ENCODE measurements at places on chromosomes 6 and 20.
A peak's percentile ranks its signal among the peaks of the same experiment; 100 is the strongest.

DNA sequence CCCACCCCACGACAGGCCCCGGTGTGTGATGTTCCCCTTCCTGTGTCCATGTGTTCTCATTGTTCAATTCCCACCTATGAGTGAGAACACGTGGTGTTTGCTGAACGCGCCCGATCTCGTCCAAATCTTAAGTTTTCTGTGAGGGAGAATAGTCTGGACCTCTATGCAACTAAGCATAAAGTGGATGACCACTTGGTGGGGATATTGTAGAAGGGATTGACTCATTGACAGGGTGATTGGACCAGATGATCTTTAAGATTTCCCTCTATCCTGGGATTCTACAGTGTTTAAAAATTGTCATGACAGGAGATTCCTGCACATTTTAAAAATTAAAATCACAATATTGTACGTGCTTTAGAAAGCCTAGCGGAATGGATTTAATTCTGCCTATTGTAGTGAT lies 141.3 kb downstream of the TRMT11 start:
- no peak for DNase-seq

DNA sequence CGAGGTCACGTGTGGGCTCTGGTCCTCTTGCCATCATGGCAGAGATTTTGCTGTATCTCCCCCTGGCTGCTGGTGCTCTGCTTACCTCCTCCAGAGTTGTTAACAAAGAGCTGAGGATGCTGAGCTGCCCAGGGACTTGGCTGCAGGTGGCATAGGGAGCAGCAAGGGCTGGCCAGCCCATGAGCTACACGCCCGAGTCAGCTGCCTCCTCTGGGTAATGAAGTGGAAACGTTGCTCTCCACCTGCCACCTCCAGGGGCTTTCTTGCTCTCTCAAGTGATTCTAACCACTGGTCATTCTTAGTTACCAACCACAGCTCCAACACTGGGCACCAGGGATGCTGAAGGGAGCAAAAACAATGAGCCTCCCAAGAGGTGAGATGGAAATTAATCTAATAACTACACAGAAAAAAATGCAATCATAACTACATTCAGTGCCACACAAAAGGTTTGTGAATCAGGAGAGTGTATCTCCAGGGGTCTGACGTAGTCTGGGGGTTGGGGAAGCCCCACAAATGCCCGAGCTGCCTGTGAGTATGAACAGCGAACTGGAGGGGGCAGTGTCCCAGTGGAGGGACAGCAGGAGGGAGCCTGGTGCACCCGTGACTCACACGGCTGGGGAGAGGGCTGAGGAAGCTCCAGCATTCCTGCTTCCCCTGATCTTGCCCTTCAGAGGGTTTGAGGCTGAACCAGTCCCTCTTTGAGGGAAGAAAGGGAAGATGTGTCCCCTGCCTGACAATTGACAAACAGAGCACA lies 78.7 kb downstream of the CDH26 start:
- DNase-seq = no peak

- DNase-seq = no peak
Measured at GRCh38 chr20:3306068-3306467, 67.1 kb upstream of the SLC4A11 start.

DNA sequence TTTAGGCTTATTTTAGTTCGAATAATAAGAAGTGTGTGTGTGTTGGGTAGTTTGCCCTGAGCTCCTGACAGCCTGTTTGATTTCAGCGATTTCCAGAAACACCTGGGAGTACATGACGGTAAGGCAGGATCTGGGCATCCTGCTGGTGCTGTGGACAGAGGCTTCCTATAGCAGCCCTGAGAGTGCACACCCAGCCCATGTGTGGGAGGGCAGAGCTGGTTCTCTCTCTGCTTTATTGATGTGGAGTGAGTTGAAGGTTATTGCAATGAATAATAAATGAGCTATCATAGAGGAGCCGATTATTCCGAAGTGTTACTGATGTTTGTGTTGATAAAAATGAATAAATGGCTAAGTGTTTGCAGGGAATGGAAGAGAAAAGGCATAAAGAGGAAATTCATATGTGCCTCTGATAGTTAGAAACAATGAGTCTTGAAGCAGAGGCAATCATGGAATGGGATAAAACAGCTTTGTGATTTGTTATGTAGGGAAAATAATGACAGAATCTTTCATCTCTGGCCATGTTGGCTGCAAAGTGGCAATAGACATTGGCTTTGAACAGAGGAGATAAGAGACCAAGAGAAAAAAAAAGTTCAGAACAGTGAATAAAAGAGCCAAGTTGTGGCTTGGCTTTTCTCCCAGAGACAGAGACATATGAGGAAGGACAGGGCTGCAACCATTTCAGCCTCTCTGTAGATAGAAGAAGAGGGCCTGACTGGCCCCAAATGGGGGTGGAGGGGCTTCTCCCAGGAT lies 166.2 kb upstream of the CHD6 start:
- DNase-seq = no peak

GRCh38 chr6:95589826-95590570 lies 12.7 kb downstream of the MANEA start:
- no peak for DNase-seq

DNA sequence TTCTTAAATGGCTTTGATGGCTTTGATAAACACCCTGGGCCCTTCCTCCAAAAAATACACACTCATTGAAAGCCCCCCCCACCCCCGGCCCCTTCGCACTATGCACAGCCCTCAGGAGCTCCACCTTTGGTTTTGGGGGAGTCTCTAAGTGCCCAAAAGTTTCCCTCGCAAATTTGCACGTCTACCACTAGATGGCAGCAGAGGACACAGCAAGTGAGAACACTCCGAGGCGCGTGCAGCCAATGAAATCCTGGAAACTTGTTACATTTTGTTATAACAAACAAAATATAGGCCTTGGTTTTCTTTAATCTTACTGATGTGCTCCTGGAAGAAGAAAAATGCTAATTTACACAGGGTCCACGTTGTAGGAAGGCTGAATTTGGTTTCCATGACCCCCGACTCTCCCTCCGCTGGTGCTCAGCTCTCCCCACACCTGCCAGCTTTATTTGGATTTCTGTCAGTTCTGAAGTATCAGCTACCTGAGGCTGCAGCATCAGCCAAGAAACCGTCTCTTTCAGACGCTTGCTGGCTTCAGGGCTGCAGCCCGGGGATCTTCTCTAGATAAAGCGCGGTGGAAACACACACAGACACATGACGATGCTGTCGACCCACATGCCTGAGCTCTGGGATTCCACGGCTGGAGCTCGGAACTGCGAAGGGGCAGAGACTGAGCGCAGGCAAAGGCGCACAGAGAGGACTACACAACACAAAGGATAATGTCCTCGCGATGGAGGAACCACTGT lies 148.3 kb upstream of the RPS6KA2 start:
- DNase-seq = peak; percentile 82

- no peak for DNase-seq
Measured at GRCh38 chr6:53172468-53172803, 23.8 kb upstream of the GCM1 start.

GRCh38 chr6:90266905-90267621 lies 29.6 kb downstream of the BACH2 start:
- DNase-seq = peak; percentile 6

DNA sequence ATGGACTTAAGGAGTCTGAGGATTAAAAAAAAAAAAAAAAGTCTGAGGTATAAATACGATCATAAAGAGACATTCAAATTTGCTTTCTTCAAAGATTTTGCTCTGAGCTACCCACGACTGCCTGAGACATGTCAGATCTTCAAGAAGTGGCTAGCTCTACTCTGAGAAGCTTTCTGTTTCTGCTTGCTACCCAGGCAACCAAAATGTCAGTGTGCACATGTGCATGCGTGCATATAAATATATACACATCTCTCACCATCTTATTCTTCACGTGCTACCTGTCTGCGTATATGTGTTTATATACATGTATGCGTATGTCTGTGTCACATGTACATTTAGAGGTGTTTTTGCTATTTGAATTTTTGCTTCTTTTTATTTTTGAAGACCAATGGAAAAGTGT lies 299.6 kb upstream of the STXBP5 start:
- DNase-seq = no peak

DNA sequence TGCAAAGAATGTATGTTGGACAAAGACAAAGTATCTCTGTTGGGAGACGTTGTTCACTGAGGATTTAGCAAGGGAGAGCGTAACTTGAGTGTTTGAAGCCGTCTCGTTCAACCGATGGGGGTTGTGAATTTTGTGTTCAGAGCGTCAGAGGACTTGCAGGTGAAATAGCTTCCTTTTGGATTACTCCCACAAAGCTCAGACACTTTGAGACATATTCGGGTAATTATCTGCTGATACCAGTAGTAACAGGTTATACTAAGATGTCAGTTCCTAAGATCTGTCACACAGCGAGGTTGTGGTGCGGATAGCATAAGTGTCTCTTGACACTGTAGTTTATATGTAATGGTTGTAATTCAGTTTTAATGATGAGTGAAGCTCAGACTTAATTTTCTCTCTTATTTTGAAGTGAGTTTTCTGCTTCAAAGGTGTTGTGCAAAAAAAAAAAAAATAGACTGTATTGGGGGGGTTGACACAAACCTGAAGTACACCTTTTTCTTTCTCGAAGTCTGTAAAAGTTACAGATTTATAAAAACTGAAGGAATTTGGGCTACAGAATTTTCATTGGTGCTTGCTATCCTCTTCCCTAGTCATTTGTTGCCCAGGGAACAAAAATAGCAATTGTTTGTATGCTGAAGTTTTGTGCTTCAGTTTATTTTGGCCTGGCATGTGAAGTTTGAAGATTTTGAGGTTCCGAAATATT lies 1.7 kb downstream of the ASXL1 start:
- no peak for DNase-seq

GRCh38 chr6:132471787-132472186 lies 41.1 kb downstream of the STX7 start:
- peak; percentile 22 for DNase-seq

- DNase-seq = no peak
Measured at GRCh38 chr6:5230081-5230480, 30.7 kb downstream of the LYRM4 start.

DNA sequence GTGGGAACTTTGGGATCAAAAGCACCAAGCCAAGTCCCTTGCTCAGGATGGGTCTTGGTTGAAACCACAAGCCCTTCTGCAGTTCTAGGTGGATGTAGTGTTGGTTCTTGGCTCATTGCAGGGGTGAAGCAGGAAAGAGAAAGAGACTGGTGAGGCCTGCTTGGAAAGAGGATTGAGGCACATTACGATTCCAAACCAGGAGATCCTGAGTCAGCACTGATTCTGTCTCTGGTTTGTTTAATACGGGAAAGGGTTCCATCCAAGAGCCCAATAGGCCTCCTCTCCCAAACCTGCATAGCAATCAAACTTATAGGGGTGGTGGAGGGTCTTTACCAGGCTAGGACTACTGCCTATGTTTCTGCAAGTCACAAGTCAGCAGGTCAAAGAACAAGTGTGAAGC lies 24.3 kb downstream of the NSFL1C start:
- DNase-seq = no peak

DNA sequence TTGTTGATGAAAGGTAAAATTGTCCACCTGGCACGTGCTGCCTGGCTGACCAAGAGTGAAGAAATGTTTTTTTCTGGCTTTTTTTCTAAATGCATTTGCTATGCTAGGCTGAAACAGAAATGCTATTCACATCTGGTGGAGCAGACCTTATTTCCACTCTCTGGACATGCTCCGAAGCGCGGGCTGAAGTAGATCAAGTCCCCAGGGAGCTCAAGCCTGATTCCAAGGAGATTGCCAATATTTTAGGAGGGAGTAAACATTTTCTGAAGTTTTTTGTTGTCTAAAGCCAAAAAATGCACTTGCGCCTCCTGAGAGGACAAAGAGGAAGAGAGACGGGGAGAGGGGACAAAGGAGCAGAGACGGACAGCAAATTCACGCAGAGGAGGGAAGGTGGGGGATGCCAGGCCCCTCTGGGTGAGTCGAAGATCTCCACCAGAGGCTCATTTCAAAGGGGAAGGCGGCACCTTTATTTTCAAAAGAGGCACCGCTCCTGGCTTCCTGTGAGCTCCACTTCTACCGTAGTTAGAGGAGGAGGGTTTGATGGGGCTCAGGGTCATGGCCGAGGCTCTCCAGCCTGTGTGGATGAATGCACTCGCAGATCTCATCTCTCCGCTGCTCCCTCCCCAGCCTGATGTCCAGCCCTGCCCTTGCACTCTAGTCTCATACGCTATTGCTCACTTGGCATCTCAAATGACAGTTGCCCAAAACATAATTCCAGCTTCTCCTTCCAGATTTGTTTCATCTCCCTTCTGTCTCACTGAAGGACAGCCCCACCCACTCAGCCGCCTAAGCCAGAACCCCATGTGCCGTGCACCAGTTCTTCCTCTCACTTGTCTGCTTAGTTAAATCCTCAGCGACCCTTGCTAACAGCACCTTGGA lies 23.1 kb upstream of the SMOC2 start:
- no peak for DNase-seq

DNA sequence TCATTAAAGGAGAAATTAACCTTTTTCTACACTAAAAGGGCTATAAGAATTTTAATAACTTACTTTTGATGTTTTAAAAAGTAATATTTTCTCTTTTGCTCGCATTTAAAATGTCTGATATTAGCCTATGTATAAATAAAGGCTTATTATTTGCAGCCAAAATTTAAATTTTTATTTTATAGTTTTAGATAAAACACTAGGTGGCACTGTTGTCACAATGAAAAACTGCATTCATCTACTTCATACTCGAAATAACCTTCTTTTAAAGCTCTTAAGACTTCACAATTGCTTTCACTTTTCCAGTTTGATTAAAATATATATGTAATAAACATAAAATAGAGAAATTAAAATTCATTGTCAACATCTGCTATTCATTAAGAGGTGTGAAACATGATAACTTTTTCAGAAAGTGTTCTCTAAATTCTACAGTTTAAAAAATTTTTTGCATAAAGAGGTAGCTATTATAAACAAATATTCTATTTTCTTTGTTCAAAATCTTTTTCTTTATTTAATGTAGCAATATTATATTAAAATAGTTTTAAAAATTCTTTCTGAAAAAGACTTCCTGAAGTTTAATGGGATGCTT lies 78.8 kb upstream of the DEFB112 start:
- peak; percentile 61 for DNase-seq

- peak; percentile 65 for DNase-seq
Measured at GRCh38 chr6:138004430-138005287, 102.6 kb downstream of the PERP start.

GRCh38 chr6:157267654-157268053 lies 55.7 kb downstream of the TMEM242 start:
- no peak for DNase-seq

GRCh38 chr20:24782801-24783630 lies 166.1 kb upstream of the CST7 start:
- no peak for DNase-seq

DNA sequence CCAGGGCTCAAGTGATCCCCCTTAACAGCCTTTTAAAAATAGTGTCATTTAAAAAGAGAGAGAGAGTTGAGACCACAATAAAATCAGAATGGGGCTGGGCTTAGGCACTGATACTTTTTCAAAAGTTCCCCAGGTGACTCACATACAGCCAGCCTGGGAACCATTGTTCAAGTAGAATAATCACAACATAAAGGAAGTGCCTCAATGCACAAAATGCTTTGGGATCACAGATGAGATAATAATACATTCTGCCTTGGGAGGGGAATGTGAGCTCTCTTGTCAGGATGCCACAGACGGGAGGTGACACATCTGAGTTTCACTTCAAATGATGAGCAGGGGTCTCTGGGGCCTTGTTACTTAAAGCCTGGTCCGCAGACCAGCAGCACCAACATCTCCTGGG lies 34.0 kb upstream of the GABRR1 start:
- DNase-seq = no peak

- DNase-seq = no peak
Measured at GRCh38 chr20:41174373-41174772, 37.0 kb downstream of the PLCG1 start.

- no peak for DNase-seq
Measured at GRCh38 chr20:53688085-53688484, 94.4 kb upstream of the ZNF217 start.
